ENCODE measurements at places on chromosomes 2 and 18.

DNA sequence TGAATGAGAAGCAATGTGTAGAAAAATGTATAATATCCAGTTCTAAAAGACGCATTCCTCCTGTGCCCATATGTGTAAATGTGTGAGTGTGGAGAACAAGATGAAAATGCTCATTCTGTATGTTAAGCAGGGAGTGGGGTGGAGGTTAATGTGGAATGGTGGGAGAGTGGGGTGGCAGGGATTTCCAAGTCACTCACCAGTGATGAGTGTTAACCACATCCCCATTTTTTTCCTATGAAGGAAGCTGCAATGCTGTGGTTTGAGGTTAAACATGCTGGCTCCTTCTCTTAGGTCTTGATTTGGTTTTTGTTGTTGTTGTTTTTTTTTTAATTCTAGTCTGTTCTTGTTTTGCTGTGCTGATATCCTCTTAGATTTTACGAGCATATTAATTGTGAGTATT, 169.4 kb downstream of the NEDD4L start:
- DNase-seq, result no peak

GRCh38 chr2:118669654-118670053, 177.8 kb downstream of the EN1 start:
- no peak for DNase-seq

- DNase-seq, result no peak
Observed at GRCh38 chr2:35606394-35606793, 749.2 kb upstream of the CRIM1 start.

DNA sequence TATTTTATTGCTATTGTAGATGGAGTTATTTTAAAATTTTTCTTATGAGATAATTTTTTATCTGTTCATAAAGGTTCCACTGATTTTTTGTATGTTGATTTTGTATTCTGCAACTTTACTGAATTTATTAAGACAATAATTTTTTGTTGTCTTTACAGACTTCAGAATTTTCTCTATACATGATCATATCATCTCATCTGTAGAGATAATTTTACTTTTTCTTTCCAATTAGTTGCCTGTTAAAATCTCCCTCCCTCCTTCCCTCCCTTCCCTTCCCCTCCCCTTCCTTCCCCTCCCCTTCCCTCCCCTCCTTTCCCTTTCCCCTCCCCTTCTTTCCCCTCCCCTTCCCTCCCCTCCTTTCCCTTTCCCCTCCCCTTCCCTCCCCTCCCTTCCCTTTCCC, 378.1 kb downstream of the SOCS6 start:
- no peak for DNase-seq

GRCh38 chr2:197033222-197033621, 106.7 kb upstream of the PGAP1 start:
- no peak for DNase-seq

DNA sequence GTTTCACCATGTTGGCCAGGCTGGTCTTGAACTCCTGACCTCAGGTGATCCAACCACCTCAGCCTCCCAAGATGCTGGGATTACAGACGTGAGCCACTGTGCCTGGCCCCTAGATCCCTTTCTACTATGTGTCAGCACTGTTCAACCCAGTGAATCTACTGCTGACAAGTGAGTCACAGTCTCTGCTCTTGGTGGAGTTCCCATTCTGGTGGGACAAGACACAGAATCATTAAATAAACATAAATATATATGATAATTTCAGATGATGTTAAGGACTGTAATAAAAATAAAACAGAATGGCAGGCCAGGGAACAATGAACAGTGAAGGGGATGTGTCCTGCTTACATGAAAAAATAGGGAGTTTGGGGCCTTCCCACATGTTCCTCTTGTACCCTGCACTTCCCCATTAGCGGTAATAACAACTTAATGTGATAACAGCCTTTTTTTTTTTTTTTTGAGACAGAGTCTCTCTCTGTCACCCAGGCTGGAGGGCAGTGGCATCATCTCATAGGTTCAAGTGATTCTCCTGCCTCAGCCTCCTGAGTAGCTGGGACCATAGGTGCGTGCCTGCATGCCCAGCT, 112.2 kb downstream of the CPO start:
- DNase-seq, result no peak

GRCh38 chr18:2515908-2516625, 55.2 kb downstream of the METTL4 start:
- peak; percentile 53 for DNase-seq

DNA sequence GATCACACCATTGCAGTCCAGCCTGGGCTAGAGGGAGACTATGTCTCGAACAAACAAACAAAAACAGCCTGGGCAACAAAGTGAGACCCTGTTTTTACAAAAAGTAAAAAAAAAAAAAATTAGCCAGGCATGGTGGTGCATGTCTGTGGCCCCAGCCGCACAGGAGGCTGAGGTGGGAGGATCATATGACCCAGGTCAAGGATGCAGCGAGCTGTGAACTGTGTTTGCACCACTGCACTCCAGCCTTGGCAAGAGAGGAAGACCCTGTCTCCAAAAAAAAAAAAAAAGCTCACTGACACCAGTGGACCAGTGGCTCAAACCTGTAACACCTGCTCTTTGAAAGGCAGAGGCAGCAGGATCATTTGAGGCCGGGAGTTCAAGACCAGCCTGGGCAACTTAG, 40.1 kb downstream of the UNC50 start:
- DNase-seq, result no peak

DNA sequence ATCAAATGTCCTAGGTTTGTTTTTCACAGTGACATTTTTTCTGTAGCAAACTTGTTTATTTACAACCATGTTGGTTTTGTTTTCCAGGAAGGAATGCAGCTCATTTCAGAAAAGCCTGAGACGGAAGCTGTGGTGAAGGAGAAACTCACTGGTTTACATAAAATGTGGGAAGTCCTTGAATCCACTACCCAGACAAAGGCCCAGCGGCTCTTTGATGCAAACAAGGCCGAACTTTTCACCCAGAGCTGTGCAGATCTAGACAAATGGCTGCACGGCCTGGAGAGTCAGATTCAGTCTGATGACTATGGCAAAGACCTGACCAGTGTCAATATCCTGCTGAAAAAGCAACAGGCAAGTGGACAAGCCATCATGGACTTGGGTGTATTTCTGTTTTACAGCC, 79.2 kb upstream of the EML6 start:
- DNase-seq, result no peak

DNA sequence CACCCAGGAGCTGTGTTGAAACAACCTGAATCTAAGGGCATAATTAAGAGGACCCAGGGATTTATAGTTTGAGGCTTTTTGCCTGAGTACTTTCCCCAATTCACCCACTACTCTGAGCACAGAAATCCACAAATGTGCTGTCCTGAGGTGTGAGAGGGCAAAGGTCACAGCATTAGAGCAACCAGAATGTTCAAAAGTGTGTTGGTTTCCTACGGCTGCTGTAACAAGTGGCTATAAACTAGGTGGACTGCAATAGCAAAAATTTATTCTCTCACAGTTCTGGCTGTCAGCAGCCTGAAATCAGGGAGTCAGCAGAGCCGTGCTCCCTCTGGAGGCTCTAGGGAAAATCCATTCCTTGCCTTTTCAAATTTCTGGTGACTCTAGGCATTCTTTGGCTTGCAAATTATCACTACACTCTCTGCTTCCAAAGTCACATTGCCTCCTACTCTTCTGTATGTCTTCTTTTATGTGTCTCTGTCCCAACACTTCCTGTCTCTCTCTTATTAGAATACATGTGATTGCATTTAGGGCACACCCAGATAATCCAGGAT, 91.4 kb upstream of the TACR1 start:
- no peak for DNase-seq

- DNase-seq, result no peak
Observed at GRCh38 chr2:56015711-56016115, 92.1 kb upstream of the EFEMP1 start.

- no peak for DNase-seq
Observed at GRCh38 chr2:39623917-39624316, 41.8 kb upstream of the TMEM178A start.

- DNase-seq, result no peak
Observed at GRCh38 chr2:135022952-135023880, 24.0 kb downstream of the MAP3K19 start.

DNA sequence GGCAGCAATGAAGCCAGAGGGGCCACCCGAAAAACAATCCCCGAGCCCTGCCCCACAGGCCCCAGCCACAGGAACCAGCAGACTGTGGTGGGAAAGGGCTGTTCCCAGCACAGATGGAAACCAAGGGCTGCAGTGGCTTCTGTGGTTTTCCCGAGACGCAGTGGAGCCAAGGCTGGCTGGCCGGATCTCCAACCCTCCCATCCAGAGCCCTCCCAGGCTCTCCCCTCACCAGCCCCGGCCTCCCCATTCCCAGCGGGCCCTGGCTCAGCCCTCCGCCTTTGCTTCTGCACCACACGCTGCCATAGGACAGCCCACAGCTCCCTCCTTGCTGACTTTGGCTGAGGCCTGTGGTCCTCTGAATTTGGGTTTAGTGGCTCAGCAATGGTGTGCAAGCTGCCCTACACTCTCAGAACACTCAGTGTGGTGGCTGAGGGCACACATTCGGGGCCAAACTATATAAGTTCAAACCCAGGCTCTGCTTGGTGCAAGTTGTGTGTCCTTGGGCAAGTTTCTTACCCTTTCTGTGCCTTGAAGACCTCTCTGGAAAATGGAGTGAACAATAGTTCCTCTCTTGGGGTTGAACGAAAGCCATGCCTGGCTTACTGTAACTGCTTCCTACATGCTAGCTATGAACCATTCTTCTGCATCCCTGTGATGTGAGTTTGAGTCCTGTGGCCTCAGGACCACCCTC, 200.1 kb downstream of the SMAD7 start:
- DNase-seq, result no peak

DNA sequence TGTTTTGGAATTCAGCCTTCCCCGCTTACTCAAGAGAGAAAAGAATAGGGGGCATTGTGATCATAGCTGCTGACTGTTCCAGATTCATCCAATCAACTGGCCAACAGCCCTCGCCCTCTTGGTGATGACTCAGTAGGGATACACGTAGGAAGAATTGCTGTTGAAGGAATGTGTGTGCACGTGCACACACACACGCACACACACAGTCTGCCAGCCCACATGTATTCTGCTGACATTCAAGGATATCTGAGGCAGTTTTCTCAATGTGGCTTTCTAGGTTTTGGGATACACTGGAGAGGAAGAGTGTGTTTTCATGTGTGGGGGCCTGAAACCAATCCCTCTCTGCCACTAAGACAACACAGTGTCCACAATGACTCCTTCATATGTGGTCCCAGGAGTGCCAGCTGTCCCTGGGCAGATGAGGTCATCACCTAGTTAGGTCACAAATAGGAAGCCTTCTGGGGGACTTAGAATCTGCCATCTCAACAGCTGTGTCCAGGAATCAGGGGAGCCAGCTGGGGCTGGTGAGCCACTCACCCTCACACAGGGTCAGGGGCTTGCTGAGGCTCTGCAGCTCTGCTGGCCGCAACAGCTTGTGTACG, 352.6 kb downstream of the SS18 start:
- DNase-seq, result no peak

- DNase-seq, result no peak
Observed at GRCh38 chr2:19272039-19272438, 86.4 kb downstream of the OSR1 start.

GRCh38 chr2:3467654-3468053, 51.7 kb downstream of the ADI1 start:
- no peak for DNase-seq

DNA sequence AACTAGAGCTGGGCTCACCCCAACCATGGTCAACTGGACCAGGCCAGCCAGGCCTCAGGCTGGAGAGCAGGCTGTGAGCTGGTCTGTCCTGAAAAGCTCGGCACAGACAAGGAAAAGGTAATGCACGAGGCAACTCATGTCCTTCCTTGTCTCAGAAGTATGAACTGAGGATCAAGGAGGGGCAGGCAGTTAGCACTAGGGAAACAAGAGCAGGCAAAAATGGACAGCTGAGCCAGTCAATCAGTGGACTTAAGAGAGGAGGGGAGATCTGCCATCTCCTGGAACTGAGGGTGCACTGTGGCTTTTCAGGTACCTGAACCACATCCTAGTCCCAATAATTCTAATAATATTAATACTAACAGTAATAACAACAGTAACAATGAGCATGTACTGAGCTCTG, 20.6 kb upstream of the WIPF1 start:
- DNase-seq, result no peak

DNA sequence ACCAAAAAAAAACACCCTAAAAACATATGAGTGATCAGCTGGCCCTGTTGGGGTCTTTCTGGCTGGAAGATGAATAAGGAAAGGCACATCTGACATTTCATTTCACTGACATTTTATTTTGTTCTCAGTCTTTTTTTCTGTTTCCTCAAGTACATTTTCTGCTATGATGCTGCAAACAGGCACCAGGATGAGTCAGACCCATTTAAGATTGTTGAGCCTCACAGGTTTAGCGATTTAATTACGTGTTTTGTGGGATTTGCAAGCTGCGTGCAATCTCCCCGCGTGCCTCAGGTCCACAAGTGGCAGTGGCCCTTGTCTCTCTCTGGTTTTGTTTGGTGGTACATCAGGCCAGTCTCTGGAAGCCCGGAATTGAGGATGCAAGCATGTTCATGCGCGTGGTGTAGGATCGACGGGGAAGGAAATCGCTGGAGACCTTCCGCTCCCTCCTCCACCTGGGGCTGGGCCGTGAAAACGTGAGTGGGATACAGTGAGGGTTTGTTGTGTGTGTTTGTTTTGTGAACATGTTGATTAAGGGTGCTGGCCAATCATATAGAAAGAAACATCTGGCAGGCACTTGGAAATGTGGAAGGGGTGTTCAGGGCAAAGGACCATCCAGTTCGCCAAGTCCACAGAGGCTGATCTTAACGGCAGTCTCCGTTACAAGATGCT, 120.2 kb upstream of the ZNF516 start:
- no peak for DNase-seq

DNA sequence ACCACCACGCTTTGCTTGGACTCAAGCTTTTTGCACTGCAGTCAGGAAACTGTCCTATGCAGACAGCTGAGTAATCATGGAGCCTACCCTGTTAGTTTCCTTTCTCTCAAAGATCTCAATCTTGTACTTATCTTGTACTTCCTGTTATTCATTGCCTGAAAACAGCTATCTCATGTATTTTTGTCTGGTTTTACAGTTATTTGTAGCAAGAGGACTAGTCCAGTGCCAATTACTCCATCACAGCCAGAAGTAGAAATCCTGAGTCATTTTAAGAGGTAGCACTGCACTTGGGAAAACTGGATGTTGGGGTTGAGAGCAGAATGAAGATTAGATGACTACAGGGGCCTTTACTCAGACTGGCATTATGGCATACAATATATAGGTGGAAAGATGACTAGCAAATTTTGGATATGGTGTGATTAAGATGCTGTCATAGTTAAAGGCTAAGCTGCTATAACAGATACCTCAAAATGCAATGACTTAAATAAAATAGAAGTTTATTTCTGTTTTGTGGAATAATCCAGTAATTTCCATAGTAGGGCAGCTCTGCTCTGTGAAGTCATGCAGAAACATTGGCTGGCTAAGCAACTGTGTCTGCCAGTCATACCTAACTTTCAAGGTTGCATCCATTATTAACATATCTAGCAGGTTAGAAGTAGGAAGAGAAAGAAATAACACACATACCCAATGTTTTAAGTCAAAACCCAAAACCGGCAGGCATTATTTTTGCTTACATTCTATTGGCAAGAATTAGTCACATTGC, 21.1 kb upstream of the CHMP3 start:
- DNase-seq, result no peak
